Activated T-cell treated with anti-CD3 and anti-CD28 coated beads, Interleukin-2, amount 50 U/mL, for 48 hours (primary cell): ENCODE measurements at places on chromosomes 11 and 22.

GRCh38 chr11:126190792-126191191 lies 20.7 kb downstream of the RPUSD4 start:
- no peak for DNase-seq

DNA sequence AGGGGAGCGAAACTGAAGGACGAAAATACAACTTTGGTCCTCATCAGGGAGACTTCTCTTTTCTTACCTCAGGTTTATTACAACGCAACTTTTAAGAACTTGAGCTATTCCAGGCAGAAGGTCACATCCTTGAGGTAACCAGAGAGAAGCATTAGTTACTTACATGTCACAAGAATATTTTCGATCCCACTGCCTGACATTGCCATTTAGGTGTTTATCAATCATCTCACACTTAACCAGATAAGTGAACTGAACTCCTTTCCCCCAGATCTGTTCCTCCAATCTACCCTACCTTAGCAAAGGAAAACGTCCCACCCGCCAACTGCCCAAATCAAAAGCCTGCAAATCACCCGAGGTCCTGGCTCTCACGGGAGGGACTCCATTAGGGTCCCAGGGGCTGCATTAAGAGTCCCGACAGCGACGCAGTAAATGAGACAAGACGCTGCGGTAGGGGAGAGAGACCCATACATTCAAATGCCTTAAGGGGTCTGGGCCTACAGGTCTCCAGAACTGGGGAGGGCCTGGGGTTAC lies 734 bp downstream of the ZNF280B start:
- DNase-seq: no peak

DNA sequence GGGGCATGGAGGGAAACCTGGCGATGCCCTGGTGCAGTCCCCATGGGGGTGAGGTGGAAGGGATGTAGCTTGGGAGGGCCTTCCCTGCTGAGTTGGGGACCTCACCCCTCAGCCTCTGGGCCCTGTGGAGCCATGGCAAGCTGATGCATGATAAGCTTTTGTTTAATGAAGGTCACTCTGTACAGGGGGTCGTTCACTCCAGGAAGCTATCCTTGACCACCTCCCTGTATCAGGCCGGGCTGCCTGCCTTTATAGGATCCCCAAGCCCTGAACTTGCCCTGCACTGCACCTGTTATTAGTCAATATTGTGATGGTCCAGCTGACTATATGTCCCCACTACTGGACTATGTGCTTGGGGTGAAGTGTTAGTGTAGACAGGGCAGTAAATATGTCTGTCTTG lies 49.7 kb upstream of the MYEOV start:
- DNase-seq: no peak

GRCh38 chr11:46625406-46625805 lies 8.1 kb downstream of the ATG13 start:
- DNase-seq: no peak

DNA sequence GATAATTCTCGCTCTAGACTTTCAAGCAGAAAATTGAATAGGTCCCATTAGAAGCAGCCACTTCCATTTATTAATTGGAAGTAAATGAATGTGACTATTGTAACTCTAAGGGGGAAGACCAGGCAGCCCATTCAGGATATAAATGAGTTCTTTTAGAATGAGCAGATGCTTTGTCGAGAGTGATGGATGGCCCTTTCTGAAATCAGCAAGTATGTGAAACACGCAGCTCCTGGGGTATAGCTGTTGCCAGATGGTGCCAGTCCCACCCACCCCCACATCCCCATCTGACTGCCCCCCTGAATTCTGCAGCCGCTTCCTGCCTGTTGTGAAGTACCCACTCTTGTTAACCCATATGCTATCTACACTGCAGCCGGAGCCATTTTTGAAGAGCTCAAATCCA lies 3.7 kb downstream of the SLC15A3 start:
- no peak for DNase-seq

- no peak for DNase-seq
These were observed 5.4 kb upstream of the IPO7 start for GRCh38 chr11:9379041-9379440.

DNA sequence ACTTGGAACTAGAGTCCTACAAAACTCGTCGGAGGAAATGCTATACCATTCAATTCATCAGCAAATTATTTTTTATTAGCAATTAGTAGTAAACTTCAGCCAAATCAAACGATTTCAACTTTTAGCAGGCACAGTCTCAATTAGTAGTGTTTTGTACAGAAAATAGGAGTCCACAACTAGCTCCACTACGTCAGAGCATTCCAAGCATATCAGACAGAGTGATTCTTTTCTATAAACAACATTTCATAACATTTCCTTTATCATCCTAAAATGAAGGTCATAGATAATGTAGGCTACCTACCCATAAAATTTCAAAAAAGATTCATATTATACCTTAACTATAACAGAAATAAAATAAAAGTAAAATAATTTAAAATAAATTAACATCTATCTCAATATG lies 169.9 kb downstream of the KIF18A start:
- DNase-seq: no peak

- no peak for DNase-seq
These were observed 118.5 kb downstream of the KCNQ1OT1 start for GRCh38 chr11:2581151-2581930.

GRCh38 chr11:78192223-78192719 lies 3.6 kb downstream of the USP35 start:
- DNase-seq: no peak

DNA sequence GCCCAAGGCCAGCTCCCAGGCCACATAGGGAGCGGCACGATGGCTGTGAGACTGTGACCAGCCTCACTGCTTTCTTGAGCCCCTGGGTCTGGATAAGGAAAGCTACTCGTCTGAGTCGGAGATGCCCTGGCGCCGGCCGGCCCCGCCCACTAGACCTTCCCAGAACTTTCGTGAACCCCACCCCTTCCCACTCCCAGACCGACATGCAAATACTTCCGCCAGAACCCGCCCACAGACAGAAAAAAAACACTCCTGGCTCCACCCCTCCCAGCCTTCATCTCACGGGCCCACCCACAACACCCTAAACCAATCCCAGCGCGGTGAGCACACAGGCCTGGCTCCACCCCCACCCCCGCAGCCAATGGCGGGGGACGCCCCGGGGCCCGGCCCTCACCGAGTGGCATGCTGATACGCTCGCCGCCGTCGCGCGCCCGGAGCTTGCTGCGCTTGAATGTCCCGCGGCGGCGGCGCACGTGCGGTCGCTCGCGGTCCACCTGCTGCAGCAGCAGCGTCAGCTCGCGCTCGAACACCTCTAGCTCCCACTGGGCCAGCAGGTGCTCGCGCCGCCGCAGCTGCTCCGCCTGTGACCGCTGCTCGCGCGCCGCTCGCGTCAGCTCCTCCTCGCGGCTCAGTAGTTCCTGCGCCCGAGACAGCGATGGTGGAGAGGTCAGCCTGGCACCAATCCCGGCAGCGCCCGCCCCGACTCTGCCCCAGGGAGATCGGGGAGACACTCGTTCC lies 7.0 kb downstream of the MAP3K11 start:
- DNase-seq: peak; percentile 53

- DNase-seq: no peak
These were observed 23.0 kb downstream of the MYEOV start for GRCh38 chr11:69316956-69317355.

GRCh38 chr22:39349506-39349966 lies 255 bp upstream of the SYNGR1 start:
- peak; percentile 42 for DNase-seq

DNA sequence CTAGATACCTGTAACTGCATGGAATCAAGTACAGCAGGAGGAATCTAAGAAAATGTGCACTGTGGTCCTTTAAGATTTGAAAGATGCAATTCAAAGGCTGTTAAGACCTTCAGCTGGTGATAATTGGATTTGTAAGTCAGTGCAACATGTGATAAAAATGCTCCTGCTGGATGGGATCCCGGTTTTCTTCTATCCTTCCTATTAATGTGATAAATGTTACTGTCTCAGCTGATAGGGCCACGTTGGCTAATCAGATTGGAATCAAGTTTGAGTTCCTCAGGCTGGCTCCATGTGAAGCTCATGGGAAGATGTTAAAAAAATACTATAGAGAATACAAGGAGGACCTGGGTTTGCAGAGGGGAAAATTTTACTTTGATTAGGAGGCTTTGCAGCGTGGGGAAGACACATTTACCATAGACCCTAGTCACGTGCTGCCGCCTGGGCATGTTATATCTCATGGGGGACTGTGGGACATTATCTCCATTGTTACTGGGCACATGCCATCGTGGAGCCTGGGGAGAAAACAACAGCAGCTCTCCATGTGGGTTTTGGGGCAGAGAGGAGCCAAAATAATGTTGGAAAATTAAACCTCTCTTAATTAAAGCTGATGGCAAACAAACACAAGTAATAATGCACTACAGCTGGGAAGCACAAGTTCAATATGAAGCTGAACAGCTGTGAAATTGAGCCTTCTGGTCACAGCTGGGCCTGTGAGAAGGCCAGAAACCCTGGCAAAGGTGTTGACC lies 652.5 kb downstream of the NTM start:
- no peak for DNase-seq

DNA sequence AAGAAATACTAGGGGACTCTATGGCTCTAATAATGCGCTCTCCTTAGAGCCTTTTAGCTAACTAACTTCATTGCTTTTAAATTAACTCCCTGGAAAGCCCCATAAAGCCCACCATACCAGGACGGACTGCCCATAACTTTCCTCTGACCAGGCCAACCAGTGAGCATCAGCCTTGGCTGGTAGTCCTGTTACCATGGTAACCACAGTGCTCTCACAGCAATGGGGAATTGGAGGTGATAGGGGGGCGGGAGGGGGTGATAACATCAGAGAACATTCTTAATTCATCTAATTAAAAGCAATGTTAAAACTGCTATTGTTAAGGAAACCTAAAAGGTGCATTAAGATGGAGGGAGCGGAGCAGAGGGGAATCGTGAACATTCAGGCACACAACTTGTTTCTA lies 27.2 kb upstream of the CHRM4 start:
- no peak for DNase-seq

- DNase-seq: no peak
These were observed 169.0 kb downstream of the BUD13 start for GRCh38 chr11:116603728-116604323.

- DNase-seq: no peak
These were observed 416.5 kb upstream of the DDI1 start for GRCh38 chr11:103619938-103620337.

- no peak for DNase-seq
These were observed 429 bp upstream of the SLC22A6 start for GRCh38 chr11:62985041-62985750.

DNA sequence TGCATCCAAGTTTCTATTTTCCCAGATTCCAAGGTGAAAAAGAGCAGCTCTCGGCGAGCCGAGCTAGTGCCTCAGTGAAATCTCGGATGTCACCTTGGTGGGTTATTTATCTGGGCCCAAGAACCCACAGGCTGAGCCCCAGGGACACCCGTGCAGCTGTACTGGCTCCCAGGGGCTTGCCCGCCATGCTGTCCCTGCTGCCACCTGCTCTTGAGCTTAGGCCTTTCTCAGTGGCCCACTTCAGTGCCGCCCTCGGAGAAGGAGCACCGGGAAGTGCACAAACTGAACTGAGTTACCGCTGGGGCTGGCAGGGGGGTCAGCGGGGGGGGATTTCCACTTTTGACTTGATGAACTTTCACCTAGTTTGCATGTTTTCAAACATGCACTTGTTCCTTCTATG lies 27.9 kb downstream of the CPT1A start:
- DNase-seq: no peak

GRCh38 chr11:127815331-127815730 lies 772.0 kb downstream of the ETS1 start:
- DNase-seq: no peak

GRCh38 chr22:27630754-27631153 lies 170.8 kb downstream of the MN1 start:
- DNase-seq: no peak

DNA sequence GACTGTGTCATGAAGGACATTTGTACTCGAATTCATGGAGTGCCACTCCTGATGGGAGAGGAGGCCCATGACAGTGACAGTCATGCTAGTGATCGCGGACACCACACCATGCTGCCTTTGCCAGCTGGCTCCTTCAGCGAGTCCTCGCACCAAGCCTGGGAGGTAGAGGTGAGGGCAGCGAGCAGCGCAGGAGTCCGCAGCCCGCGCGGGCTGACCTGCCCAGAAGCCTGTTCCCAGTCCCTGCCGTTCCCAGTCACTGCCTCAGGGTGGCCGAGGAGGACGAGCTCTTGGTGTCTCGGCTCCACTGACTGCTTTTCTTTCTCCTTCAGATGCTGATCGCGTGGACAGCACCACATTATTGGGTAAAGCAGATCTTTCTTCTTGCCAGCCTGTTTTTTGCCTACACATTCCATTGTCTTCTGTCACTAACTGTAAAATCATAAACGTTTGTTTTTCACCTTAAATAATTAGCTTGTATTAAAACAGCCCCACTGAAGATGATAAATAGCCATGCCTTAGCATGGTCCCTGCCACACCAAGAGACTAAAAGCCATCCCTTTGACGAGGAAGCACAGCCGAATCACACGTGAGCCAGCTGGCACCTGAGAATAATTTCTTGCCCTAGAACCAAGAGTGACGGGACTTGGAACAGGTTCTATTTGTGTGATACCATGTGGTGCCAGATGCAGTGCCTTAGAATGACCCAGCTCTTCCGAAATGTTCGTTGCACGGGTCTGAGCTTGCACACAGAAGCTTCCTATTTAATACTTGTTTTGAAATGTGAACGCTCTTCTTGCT lies 25.5 kb downstream of the FAM118A start:
- no peak for DNase-seq

DNA sequence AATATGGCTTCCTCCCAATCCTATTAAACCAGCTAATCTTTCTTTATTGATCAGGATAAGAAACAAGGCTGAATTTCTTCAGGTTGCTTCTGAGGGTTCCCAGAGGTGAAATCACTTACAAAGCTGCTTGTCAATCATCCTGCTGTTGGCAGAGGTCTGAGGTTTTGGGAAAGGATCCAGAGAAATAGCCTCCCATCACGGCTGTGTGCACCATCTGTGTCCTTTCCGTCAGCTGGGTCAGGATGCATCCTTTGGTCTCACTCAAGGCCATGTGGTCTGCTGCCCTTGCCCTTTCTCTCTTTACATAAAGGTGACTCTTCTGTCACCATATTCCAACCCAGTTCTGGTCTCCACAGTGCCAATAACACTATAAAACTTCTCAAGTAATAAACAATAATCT lies 113.4 kb upstream of the TEAD1 start:
- no peak for DNase-seq

GRCh38 chr11:33713856-33714398 lies 13.3 kb upstream of the C11orf91 start:
- DNase-seq: no peak

DNA sequence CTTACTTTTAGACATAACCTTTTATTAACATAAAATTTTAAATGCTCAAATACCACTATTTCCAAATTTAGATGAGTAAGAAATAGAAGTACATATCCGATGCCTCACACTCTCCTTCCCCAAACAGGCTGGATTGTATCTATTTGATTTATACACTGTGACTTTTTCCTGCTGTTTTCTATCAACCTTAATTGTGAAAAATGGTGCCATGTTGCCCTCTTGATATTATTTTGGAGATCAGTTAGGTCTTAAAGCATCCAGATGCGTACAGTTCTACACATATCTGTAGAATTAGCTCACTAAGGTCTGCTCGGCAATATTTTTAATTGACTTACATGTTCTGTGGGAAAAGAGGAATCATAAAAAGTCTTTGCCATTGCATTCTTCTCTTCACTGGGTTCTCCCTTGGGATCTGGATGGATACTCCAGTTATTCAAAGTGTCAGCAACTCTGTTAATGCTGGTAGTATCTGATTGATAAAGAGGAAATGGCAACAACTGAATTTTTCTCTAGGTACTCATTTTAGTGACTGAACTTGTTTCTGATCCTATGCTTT lies 27.2 kb downstream of the EIF3M start:
- no peak for DNase-seq

GRCh38 chr11:73296501-73297230 lies 11.4 kb upstream of the ARHGEF17 start:
- no peak for DNase-seq
